ENCODE measurements at places on chromosomes 3 and 15. TPM values are rescaled to one million over a fixed set of nuclear protein-coding genes. Genes with fewer than 3 reads are reported as not detected.
A peak's percentile ranks its signal among the peaks of the same experiment; 100 is the strongest.

PTPRG gene
- 45.2 TPM for total RNA-seq

- ATAC-seq: no peak
These were observed 105.8 kb upstream of the ETV5 start for GRCh38 chr3:186214670-186215069.

SHC4 gene
- 0.70 TPM for total RNA-seq

DNA sequence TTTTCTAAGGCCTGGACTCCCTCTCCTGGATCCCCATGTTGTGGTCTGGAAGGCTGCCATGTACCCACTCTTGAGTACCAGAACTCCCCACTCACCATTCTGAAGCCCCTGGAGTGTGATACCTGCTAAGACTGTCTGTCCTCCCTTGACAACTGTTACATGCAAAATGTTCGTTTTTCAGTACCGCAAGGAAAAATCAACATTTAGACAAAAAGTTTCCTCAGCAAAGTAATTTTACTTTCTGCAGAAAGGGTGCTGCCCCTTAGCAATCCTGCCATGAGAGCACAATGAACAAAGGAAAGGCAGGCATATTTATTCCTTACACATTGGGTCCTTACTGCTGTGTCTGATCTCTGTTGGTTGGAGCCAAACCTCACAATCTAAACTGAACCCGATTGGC is 7.0 kb upstream of the GK5 start:
- ATAC-seq: no peak

DNA sequence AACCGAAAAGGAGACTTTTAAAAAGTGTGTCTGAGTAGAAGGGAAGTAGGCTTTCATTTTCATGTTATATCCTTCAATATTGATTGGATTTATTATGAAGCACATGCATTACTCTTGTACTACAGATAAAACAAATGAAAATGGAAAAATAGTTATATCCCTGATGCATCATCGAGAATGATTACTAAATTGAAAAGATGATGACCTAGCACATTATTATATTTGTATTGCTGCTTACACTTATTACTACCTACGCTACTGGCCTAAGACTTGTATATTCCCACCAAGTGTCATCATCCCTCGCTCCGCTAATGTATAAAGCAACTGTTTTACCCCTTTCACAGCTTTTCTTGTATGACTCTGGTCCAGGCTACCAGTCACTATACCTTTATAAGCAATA is 922.4 kb downstream of the DIPK2A start:
- no peak for ATAC-seq

GRCh38 chr3:188272481-188273372 is 118.8 kb downstream of the LPP start:
- ATAC-seq: peak; percentile 76

- ATAC-seq: no peak
These were observed 5.7 kb downstream of the FILIP1L start for GRCh38 chr3:100108464-100109079.

MAP1A gene
- 69.5 TPM for total RNA-seq

ALCAM gene
- total RNA-seq: 6.0 TPM

- no peak for ATAC-seq
These were observed 73.3 kb downstream of the SYNPR start for GRCh38 chr3:63351159-63352007.

GRCh38 chr15:77505556-77505955 is 84.9 kb downstream of the HMG20A start:
- no peak for ATAC-seq

POU1F1 gene
- total RNA-seq: not detected

C3orf20 gene
- 0.44 TPM for total RNA-seq

ADGRG7 gene
- not detected for total RNA-seq

PRR23A gene
- 0.52 TPM for total RNA-seq

POPDC2 gene
- total RNA-seq: 4.6 TPM

DNA sequence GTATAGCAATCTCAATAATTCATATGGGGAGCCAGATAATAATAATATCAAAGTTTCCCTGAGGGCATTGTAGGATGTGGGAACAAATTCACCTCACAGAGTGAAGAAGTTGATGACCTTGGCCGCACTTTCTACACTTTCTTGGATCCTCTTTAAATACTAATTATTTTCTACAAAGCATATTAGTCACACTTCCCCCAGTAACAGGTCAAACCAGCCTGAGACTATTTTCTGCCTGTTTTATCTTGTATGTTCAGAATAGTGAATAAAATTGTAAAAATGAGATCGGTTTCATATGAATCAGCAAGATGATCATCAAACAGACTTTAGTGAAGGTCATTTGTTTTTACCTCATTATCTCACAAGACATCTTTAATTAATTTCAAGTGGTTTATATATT is 2.3 kb upstream of the OR5K3 start:
- no peak for ATAC-seq

SLC15A2 gene
- 53.5 TPM for total RNA-seq

DNA sequence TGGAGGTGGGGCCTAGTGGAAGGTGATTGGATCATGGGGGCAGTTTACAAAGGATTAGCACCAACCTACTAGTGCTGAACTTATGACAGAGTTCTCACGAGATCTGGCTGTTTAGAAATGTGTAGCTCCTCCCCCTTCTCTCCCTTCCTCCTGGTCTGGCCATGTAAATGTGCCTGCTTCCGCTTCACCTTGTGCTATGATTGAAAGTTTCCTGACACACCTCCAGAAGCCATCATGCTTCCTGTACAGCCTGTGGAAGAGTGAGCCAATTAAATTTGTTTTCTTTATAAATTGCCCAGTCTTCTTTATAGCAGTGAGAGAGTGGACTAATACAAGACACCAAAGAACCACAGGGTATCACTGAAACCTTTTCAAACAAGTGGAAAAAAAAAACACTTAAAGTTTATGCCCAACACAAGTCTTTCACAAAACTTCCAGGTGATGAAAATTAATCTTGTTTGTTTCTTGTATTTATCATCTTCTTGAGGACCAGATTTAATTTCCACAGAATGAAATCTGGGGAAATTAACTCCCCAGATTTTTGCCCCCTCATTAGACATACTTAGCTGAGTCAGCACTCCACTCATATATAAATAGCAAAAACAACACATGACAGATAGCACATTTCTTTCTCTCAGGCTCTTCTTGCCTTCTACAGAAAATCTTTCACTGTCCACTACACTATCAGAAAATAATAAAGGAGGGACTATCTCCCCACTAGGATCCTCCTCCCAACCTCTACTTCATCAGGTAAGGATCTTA is 847.2 kb downstream of the TUSC7 start:
- ATAC-seq: peak; percentile 41

DNA sequence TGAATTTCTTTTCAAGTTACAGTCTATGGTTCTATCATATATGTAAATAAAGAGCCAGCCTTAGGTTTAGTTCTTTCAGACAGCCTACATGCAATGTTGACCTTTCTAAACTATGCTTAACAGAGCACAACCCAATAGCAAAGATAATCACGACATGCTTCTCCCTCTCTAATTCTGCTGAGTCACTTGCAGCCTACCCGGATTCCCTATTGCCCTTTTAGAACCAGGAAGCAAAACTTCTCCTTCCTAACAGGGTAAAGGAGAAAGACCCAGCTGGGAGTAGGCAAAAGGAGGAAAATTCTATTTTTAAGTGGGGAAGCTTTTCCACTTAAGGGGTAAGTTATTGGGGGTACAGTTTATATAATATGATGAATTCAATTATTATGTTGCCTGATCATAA is 79.3 kb downstream of the SLC7A14 start:
- ATAC-seq: no peak

- peak; percentile 89 for ATAC-seq
These were observed at the start of gene KCNMB2 for GRCh38 chr3:178536211-178537079. Gene KCNMB2, plus strand, starts transcription at chr3:178536436.

SGO1 gene
- total RNA-seq: 0.43 TPM

GRCh38 chr3:132189601-132190000 is 127.6 kb upstream of the ACP3 start:
- no peak for ATAC-seq

DNA sequence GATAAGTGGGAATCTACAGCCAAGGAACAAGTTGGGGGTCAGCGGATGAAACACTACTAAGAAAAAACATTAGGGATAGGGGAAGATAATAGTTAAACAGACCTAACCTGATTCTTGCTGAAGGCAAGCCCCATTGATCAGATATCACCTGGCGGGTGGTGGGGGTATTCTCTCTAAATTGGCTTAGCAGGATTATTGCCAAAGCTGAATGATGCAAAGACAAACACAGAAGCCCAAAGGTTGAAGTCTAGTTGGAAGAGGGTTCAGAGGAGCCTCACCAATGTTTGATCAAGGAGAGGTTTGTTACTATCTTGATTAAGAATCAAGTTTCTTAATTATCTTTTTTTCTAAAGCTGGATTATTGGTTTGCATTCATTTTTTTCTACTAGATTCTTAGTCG is 371.9 kb upstream of the CNTN4 start:
- ATAC-seq: no peak

DNA sequence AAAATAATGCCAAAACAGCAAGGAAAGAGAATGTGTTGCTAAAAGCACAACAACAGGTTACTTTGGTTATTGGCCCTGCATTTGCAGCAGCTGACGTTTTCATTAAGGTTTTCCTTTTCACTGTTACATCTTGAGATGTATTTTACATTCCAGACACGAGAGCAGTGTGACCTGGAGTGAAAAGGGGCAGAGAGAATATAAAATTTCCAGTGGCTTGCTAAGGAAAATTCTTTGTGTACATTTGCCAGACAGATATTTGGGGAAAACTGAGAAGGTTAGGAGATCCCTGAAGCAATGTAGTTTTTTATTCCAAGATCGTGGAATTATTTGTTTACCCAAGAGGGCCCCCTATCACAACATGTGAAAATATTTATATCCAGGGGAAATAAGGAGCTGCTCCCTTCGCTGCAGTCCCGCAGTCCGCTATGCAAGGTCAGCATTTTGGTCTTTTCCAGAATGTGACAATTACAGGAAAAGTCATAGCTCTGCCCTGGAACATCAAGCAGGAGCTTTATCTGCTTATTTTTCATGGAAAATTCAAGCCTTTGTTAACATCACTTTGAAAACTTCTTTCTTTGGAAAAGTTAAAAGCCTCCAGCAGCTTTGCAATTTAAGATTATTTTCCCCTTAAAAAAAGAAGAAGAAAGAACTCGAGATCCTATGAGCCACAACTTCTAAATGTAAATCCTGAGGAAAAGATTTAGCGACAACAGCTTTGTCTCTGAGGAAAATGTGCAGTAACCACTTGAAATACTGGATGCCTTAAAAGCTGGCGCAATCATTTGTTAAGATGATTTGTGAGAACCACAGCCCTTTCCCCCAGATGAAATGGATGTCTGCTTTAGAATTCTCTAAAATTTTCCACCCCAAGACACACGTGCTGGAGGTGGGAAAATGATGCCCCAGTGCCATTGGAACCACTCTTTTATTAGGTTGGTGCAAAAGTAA is 256.4 kb upstream of the TPM1 start:
- ATAC-seq: no peak

DNA sequence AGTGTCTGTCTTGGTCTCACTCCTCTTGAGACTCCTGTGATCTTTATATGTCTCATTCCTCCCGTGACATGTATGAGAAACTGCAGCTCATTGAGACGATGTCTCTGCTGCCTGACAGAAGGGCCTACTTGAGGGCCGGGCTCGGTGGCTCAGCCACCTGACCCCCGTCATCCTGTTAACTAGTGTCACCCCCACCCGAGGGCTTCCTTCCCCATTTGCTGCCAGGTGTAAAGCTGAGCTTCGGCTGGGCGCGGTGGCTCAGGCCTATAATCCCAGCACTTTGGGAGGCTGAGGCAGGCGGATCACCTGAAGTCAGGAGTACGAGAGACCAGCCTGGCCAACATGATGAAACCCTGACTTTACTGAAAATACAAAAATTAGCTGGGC is 12.7 kb downstream of the SEMA4B start:
- ATAC-seq: no peak

DNA sequence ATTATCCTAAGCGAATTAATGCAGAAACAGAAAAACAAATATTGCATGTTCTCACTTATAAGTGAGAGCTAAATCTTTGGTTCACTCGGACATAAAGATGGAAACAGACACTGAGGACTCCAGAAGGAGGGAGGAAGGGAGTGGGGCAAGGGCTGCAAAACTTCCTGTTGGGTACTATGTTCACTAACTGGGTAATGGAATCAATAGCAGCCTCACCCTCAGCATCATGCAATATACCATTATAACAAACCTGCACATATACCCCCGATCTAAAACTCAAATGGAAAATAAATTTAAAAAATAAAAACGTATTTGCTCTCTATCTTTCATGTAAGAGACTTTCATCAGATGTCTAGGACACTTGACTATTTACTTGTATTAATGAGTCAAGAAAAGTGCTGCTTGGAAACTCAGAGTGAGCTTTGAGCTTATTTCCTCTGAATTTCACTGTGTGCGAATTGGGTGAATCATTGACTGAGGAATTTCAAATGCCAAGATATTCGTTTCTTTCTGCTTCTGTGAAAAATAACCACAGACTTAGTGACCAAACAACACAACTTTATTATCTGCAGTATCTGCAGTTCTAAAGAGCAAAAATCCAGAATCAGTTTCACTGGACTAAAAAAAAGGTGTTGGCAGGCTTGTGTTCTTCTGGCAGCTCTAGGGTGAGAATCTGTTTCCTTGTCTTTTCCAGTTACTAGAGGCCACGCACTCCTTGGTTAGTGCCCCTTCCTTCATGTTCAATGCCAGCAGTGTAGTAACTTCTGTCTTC is 18.4 kb downstream of the TM4SF18 start:
- ATAC-seq: no peak

Data from motor neuron (in vitro differentiated cells).